A549 (cell line): ENCODE measurements at places on chromosomes 5 and 9.

GRCh38 chr5:89991592-89991991 lies 418.0 kb downstream of the CETN3 start:
- DNase-seq: no peak

GRCh38 chr5:58466939-58467338 lies 7.1 kb upstream of the PLK2 start:
- DNase-seq: peak; percentile 70

DNA sequence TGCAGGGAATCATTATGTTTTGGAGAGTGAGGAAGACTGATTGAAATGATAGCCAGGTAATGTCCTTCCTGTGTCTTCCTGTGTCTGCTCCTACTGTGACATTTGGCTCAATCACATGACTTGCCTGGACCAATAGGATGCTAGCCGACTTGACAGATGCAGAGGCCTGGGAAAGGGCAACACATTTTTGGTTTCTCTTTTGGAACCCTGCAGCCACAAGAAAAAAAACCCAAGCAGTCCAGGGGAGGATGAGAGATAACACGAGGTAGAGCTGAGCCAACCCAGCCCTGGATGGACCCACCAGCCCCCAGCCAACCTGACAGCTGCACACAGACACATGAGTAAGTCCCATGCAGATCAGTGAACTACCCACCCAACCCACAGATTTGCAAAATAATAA lies 256.1 kb upstream of the SMARCA2 start:
- DNase-seq: no peak

- no peak for DNase-seq
These were observed 18.5 kb downstream of the AGTPBP1 start for GRCh38 chr9:85723215-85723614.

GRCh38 chr5:149153751-149154610 lies 12.7 kb downstream of the ABLIM3 start:
- peak; percentile 35 for DNase-seq

GRCh38 chr5:83022334-83022733 lies 54.9 kb downstream of the TMEM167A start:
- DNase-seq: no peak
